ENCODE measurements at places on chromosomes 5 and 9. TPM values are rescaled to one million over a fixed set of nuclear protein-coding genes. Genes with fewer than 3 reads are reported as not detected.

ANKRD18B gene
- total RNA-seq = 0.49 TPM

FBLL1 gene
- total RNA-seq = 0.65 TPM

OR1J2 gene
- not detected for total RNA-seq

DBH gene
- not detected for total RNA-seq

CAMK4 gene
- 0.32 TPM for total RNA-seq

All from bladder microvascular endothelial cell (primary cell).